Forelimb muscle (tissue), 1 donor: ENCODE measurements at places on chromosomes 2 and 18. TPM values are rescaled to one million over a fixed set of nuclear protein-coding genes. Genes with fewer than 3 reads are reported as not detected.

DNA sequence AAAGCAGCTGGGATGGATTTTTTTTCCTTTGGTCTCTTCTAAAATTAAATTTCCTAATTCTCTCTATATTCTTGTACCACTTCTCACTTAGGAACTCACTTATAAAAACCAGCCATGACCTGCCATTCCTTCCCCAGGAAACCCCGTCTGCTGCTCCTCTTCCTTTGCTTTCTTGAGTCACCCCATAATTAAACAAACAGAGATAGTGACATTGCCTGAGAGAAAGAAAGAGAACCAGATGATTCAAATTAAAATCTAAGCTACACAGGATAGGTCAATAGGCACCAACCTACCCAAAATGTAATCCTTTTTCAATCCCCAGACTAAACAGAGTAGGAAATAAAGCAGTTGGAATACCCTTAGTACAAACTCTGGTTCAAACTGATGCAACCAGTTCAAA lies 9.7 kb downstream of the STK39 start:
- DNase-seq: no peak

DNA sequence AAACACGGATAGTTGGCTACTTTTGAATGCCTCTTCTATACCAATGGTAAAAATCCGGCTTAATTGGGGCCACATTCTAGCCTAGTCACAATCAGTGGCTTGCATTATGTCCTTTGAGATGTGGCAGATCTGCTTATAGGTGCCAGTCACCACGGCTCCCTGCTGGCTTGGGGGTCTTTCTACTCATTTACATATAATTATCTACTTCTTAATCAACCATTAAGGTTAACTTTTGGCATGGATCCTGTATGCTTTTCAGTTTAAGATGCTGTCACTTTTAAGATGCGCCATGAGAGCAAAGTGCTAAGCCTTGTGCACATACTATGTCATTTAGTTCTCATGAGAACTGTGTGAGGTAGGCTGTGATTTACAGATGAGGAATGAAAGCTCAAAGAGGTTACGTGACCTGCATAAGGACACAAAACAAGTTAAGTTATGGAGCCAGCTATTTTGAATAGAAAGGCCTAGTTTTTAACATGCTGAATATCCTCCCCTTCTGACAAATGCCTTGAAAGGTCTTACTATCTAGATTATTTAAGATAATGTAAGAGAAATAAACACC lies 4.1 kb downstream of the NEDD4L start:
- no peak for DNase-seq

- DNase-seq: no peak
These were observed 48.0 kb upstream of the CYP1B1 start for GRCh38 chr2:38123911-38124310.

GRCh38 chr2:54660752-54661151 lies 62.7 kb upstream of the EML6 start:
- no peak for DNase-seq

GRCh38 chr2:64985447-64985846 lies 3.8 kb upstream of the SLC1A4 start:
- DNase-seq: no peak

GRCh38 chr18:48667276-48668254 lies 128.7 kb downstream of the CTIF start:
- DNase-seq: no peak

- no peak for DNase-seq
These were observed 84.6 kb upstream of the THOC1 start for GRCh38 chr18:352438-352837.

DNA sequence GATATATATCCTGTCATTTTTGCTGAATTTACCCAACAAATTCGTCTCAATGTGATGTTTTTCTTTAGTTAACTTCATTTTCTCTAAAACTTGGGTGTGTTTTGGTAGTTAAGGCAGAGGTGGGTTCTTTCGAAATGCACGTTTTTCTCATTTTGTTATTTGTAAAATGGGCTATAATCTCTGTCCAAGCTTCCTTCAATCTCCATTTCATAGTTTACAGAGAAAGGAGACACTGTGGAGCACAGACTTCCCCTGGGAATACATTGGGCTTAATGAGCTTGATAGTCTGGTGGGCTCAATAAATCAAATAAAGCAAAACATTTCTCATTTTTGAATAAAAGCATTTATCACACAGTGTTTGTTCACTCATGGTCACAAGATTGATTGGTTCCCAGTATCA lies 145.1 kb downstream of the AGPS start:
- DNase-seq: no peak

DNA sequence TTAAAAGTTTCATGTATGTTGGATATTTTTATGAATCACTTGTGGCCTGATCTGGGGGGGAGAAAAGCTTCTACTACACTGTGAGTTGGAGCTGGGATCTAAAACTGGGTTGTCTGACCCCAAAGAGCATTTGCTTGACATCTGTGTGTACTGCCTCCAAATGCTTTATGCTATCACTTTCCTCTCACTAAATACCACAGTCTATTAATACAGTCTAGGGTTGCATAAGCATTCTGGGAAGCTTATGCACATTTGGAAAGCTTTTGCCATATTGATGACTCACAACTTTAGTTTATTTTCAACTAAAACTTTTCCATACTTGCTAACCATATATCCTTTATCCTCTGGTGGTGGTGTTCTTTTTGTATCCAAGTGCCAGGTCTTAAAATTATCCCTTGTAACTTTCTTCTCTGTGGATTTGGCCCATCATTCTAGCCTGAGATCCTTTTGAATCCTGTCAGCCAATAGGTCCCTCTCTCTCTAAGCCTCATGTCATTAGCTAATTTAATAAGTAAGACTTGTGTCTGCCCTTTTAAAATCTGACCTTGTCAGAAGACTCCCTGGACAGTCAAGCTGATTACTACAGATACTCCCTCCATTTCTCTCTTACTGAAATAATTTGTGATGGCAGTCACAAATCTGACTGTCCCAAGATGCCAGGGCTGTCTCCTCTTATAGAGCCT lies 72.7 kb downstream of the NXPH2 start:
- DNase-seq: no peak

DNA sequence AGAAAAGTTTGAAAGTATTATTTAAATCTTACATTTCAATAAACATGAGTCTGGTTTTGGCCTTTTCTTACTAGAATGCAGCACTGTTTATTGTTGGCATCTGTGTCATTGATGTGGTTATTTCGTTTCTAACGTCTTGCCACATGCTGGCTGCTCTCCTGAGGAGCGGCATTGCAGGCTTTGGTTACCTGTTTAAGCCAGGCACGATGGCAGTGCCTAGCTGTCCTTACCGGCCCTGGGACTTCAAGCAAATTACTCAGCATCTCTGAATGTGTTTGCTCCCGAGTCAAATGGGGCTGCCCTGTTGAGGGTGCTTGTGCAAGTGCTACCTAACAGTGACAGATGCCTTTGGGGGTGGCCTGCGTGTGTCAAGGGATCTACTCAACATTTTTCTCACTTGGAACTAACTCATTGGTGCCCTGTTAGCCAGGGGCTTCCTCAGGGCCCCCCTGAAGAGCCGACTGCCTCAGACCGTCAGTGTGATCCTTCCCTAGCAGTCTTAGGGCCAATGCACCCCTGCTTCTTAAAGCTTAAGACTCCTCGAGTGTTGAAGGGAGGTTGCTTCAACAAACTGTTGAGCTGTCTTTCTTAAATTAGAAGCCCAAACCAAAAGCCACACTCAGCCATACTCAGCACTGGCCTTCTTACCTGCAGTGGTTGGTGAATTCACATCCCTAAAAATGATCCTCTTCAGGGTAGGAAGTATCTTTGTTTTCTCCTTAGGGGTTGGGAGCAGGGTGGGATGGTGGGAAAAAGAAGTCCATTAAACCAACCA lies 151.5 kb downstream of the NCK2 start:
- DNase-seq: no peak

DNA sequence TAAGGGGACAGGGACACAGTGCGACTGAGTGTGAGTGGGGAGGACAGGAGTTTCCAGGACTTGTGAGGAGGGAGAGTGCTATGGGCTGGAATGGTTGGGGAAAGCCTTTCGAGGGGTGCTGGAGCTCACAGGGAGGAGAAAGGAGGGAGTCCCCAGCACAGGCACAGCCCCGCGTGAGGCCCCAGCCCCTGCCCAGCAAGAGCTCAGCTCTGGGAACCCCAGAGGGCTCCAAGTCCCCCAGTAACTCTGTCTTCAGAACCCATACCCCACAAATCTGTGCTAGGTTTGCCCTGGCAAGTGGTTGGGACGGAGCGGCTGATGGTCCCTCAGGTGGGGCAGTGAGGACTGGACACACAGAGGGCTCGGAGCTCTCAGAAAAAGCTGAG lies 75.4 kb downstream of the SFXN5 start:
- DNase-seq: no peak

- DNase-seq: no peak
These were observed 1.3 kb downstream of the KIAA2012 start for GRCh38 chr2:202074324-202074723.

- peak; percentile 44 for DNase-seq
These were observed 323.9 kb upstream of the RND3 start for GRCh38 chr2:150811259-150811855.

- DNase-seq: no peak
These were observed 41.6 kb downstream of the KCNE4 start for GRCh38 chr2:223093436-223094241.

GRCh38 chr2:176483901-176484568 lies 214.8 kb downstream of the MTX2 start:
- DNase-seq: no peak

- DNase-seq: no peak
These were observed 184.2 kb upstream of the ZEB2 start for GRCh38 chr2:144703852-144704708.

DNA sequence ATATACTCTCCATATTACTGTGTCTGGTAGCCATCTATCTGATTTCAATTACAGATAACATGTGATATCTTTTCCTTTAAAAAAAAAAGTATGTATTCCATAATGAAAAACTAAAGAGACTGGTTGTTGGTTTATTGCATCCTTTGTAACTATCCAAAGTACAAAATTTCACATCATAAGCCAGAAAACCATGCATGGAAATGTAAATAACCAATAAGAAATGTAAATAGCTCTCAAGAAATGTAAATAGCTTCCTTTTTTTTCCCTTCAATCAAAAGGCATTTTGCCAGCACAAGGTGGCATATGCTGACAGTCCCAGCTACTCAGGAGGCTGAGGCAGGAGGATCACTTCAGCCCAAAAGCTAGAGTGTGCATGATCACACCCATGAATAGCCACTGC lies 59.3 kb downstream of the ATL2 start:
- DNase-seq: no peak

GRCh38 chr2:200482194-200482593 lies 27.7 kb downstream of the KCTD18 start:
- DNase-seq: no peak

DNA sequence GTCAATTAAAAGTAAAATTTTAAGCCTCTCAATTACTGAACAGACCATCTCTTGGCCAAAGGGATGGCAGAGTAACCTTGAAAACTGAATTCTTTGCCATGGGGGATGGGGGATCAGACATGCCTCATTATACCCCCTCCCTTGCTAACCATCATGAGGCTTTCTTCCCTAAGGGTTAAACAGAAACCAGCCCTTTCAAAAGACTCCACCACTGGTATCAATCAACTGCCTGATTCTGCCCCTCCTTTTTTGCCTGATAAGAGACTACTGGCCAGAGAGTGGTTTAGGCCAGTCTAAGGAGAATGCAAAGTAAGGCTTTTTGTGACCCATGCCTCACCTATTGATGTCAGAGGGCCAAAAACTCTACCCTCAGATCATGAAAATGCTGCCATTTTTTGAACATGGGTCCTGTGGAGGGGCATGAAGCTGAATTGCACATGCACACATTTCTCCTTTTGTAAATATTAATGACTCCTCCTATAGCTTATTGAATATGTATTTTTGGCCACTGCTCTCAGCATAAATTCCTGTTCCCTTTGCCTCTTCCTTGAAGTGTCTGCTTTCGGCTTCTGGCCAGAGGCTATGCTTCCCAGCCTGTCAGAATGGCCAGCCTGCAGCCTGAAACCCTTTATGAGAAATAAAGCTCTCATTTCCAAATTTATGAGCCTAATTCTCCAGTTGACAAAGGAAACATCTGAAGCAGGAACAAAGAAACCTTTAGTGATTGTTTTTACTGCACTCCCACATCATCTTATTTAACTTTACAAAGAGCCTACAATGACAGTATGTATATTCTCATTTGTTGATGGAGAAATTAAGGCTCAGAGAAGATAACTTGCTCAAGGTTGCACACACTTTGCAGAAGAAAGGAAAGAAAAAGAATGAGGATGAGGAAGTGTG lies 270.7 kb upstream of the CELF4 start:
- no peak for DNase-seq

GRCh38 chr18:77095391-77096371 lies 36.9 kb downstream of the MBP start:
- DNase-seq: no peak

The CLIP4 gene
- 19.2 TPM for polyA plus RNA-seq

The TCF23 gene
- 0.49 TPM for polyA plus RNA-seq

The STARD6 gene
- not detected for polyA plus RNA-seq

The CAVIN2 gene
- polyA plus RNA-seq: 33.8 TPM

The ACP1 gene
- polyA plus RNA-seq: 90.7 TPM

The MC4R gene
- 0.16 TPM for polyA plus RNA-seq

The DIPK1C gene
- 12.8 TPM for polyA plus RNA-seq

The PTH2R gene
- 0.10 TPM for polyA plus RNA-seq

The CNPPD1 gene
- polyA plus RNA-seq: 34.2 TPM

The COL4A3 gene
- 0.16 TPM for polyA plus RNA-seq

The HOXD4 gene
- 8.9 TPM for polyA plus RNA-seq
